ENCODE measurements at places on chromosomes 4 and X.

DNA sequence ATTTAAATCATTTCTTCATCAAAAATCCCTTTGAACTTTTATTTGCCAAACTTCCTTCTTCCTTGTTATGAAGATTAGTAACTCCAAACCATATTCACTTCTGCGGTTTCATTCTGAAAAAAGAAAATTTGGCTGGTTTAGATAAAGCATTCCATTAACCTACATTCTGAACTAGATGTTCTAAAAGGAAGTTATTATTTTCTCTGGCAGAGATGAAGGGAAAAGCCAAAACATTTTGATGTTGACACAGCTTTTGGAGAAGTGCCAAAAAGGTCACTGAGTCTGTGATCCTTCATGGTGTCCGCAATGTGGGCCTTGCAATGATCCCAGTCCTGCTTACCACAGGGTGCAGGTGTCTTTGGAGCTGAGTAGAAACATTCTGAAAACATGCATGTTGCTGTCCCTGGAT is 36.0 kb downstream of the CXCL8 start:
- DNase-seq: no peak

GRCh38 chr4:10963241-10963640 is 278.7 kb upstream of the CLNK start:
- no peak for DNase-seq

GRCh38 chr4:95114521-95114920 is 356.8 kb downstream of the BMPR1B start:
- no peak for DNase-seq

DNA sequence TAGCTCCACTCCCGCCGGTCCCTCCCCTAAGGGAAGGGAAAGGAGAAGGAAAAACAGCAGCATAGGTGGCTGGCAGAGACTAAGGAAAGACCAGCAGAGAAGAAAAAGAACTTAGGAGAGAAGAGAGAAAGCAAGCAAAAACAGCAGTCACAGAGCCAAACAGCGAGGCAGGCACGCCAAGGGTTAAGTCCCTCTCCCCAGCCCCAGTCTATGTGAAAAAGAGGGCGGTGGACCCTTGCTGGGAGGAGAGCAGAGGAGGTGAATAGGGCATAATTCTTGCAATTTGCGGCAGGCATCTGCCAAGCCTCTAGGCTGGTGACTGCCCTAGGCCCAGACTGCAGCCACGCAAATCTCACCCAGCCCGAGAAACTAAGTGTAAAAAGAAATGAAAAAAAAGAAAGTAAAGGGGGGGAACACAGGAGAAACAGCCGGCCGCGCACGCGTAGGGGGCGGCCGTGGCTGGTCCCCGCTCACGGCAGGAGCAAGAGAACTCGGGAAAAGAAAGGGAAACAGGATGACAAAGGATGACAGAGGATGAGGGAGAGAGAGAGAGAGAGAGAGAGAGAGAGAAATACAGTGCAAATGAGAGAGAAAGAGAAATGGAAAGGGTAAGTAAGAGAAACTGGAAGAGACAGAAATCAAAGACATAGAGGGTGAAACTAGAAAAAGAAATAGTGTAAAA is 48.6 kb downstream of the MAGEA9 start:
- no peak for DNase-seq

GRCh38 chr4:55682295-55682694 is 46.2 kb upstream of the NMU start:
- no peak for DNase-seq

- no peak for DNase-seq
Measured at GRCh38 chr4:7335344-7336066, 99.2 kb downstream of the PSAPL1 start.

- DNase-seq: no peak
Measured at GRCh38 chrX:84876876-84877275, 126.8 kb upstream of the APOOL start.

- DNase-seq: no peak
Measured at GRCh38 chrX:114152130-114152529, 431.8 kb upstream of the HTR2C start.

DNA sequence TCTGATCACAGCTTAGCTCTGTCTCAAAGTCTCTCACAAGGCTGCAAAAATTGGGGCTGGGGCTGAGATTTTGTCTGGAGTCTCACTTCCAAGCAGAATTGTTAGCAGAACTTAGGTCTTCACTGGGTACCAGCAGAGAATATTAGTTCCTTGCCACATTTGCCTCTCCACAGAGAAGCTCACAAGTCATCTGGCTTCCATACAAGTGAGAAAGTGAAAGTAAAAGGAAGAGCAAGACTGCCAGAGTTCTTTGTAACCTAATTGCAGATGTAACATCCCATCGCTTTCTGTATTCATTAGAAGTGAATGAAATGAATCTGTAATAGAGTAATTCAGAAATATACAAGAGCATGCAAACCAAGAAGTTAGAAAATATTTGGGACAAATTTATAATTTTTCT is 624.1 kb upstream of the GNPDA2 start:
- no peak for DNase-seq

DNA sequence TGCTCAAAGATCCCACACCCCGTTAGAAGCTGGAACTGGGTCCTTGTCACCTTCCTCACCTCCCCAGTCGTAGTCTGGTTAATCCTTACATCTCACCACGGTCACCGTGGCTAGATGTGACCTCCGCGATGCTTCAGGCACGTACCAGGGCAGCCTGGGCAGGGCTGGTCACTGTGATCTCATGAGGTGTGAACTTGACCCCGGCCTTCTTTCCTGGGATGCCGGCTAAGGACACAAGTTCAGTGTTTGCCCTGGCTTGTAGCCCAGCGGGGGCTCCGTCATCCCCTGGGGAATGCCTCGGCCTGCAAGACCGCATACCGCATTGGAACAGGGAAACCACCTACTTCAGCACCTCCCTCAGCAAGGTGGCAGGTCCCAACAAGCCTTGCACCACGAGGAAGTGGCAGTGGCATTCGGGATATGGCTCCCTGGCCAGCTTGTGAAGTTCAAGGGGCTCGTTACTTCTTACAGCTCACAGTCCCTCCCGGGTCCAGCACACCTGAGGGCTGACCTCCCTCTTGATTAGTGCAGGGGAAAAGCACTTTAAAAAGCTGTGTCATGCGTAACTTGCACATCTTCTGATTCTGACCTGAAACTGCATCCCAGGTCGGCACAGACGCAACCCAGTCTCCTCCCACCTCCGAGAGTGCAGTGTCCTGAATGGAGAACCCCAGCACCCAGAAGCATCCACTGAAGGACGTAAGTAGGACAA is 25.9 kb downstream of the NOP14 start:
- DNase-seq: no peak

GRCh38 chrX:145844886-145845285 is 27.3 kb downstream of the SLITRK2 start:
- DNase-seq: no peak

DNA sequence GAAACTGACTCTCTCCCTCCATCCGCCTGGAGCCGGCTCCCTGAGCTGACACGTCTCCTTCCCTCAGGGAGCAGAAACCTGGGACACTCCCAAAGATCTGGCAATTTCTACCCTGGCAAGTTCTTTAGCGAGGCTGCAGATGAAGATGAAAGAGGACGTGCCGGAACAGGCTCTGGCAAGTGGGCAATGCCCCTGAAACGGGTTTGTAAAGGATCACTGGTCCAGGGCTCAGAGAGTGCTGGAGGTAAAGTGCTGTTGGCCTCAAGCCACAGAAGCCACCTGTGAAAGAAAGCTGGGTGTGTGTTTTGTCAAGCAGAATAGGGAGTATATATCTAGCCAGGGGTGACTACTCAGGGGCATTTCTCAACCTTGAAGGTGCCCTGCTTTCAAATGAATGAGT is 131.4 kb upstream of the ATP6AP2 start:
- DNase-seq: no peak

DNA sequence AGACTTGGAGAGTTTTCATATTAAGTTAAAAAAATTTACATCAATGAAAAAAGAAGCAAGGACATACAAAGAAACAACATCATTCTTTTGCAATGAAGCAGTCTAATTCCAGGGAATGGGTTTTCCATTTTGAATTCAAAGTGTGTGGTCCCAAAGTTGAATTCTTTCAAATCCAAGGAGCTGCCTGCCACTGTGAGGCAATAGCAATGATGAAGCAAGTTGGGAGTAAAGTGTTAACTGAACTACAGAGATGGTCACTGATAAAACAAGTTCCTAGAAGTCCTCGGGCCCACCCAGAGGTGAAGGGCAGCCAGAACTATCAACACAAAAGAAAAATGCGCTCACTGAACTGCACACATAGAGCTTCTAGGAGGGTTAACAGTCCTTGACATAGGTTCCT is 115.9 kb downstream of the RAB28 start:
- no peak for DNase-seq

GRCh38 chr4:183038436-183038835 is 60.6 kb upstream of the WWC2 start:
- DNase-seq: no peak

- no peak for DNase-seq
Measured at GRCh38 chr4:142850478-142850877, 4.4 kb upstream of the INPP4B start.

DNA sequence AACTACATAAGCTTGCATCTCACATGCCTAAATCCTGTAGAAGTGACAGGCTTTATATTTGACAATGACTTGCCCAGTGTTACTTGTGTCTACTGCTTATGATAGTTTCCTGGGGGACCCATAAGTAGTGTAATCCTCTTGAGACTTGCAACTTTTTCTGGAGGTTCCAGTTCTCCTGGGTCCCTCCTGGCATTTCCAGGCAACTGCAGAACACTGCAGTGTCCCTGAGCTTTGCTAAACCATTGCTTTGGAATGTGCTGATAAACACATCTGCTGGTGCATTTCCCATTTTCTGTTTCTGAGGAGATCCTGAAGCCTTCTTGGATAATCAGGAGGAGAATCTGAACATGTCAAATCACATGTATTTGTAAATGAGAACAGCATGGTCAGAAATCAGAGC is 82.0 kb downstream of the ANOS1 start:
- DNase-seq: no peak

GRCh38 chrX:41733939-41734338 is 10.0 kb downstream of the GPR82 start:
- DNase-seq: no peak

DNA sequence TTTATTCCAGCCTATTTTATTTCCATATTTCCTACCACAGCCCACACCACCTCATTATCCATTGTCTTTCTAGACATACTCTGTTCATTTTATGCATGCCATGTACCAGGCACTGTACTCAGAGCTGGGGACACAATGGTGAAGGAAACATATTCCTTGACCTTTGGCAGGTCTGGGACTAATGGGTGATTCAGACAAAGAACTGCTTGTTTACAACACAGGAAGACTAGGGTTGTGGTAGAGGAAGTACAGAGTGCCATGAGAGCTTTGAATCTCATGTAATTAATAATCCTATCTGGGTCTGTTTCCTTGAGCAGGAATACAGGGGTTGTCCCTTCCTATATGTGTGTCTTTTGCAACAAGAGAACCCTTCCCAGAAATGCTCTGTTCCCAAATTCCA is 75.1 kb upstream of the NUDT10 start:
- DNase-seq: no peak

- no peak for DNase-seq
Measured at GRCh38 chr4:4680243-4680642, 138.4 kb upstream of the STX18 start.

GRCh38 chrX:46340696-46341095 is 204.5 kb downstream of the ZNF674 start:
- no peak for DNase-seq

- DNase-seq: no peak
Measured at GRCh38 chr4:163603257-163603656, 108.8 kb downstream of the TMA16 start.

- no peak for DNase-seq
Measured at GRCh38 chr4:98319021-98319420, 57.8 kb downstream of the RAP1GDS1 start.
